ENCODE measurements at places on chromosomes 1 and 21.

- no peak for DNase-seq
These were observed 163.9 kb downstream of the GABPA start for GRCh38 chr21:25898671-25899070.

- DNase-seq: no peak
These were observed 32.2 kb upstream of the H6PD start for GRCh38 chr1:9202240-9202870.

GRCh38 chr1:229342656-229343569, at the start of gene CCSAP:
CCSAP (minus strand) TSS chr1:229343047; CDS start chr1:229342465, 582 bp downstream.
- no peak for DNase-seq

GRCh38 chr1:47914218-47914938, 82.8 kb downstream of the TRABD2B start:
- DNase-seq: no peak

DNA sequence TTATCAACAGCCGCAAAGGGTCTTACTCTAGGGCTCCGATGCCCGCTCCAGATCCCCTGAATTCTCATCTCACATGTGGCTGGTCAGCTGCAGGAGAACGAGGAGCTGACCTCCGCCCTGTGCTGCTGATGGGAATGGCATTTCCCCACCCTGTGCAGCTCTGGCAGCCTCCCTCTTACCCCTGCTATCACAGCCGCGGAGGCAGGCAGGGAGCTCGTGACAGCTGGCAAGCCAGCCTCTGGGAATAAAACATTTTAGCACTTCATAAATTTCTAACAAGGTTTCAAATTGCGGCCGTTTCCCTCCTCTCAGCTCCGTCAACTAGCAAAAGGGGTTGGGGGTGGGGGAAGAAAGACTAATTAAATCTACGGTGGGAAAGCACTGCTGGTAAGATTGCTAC, 81.1 kb downstream of the DSCAM start:
- no peak for DNase-seq

DNA sequence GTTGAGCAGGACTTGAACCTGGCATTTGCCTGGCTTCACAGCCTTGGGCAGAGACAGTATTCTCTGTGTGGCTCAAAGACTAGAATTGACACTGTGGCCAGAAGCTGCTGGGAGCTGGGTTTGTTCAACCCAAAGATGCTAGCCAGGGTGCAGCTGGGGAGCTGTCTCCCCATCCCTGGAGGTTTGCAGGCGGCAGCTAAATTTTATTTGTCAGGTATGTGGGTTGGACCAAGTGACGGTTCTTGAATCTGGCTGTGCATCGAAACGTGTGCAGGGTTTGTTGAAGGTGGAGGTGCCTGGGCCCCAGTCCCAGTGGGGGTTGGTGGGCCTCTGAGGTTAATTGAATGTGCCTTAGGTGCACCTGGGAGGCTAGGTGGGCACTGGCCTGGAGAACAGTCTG, 11.8 kb downstream of the WNT4 start:
- DNase-seq: no peak

- no peak for DNase-seq
These were observed 22.7 kb upstream of the RGS8 start for GRCh38 chr1:182707122-182707521.

DNA sequence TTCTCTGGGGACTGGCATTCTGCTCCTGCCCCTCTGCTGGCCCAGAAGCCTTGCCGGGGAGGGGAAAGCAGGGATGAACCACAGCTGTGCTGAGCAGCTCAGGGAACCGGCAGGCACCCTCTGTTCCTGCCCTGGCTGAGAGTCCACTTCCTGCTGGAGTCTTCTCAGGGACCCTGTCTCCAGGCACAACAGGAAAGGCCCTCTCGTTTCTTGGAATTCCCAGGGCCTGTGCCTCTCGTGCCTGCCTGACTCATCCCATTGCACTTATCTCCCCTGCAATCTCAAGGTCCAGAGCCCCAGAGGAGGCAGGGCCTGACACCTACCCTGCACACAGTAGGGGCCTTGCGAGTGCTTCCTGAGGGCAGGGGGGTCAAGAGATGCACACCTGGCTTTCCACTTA, 1.1 kb upstream of the EDN2 start:
- DNase-seq: no peak

DNA sequence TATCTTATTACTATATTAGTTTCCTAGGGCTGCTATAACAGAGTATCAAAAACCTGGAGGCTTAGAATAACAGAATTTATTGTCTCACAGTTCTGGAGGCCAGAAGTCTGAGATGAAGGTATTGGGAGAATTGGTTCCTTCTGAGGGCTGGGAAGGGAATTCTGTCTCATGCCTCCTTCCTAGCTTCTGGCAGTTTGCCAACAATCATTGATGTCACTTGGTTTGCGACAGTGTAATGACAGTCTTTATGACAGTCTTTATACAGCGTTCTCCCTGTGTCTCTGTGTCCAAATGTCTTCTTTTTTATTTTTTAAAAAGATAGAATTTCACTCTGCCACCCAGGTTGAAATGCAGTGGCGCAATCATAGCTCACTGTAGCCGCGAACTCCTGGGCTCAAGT, 15.8 kb upstream of the CENPF start:
- no peak for DNase-seq

- DNase-seq: no peak
These were observed 316.8 kb upstream of the CAMK1G start for GRCh38 chr1:209266590-209267205.

DNA sequence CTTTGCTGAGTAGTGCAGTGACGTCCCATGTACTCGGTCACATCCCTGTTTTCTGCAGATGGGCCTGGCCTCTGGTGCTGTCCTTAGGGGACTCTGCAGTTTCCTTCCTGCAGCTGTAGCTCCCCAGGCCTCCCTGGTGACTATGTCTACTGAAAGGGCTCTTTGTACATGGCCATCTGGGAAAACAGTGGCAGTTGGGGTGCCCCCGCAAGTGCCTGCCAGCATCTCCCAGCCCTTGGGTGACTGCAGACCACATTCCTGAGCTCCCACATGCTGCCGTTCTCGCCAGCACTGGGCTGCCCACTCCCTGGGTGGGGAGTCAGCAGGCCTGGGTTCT, 37.5 kb upstream of the KCNA10 start:
- no peak for DNase-seq

DNA sequence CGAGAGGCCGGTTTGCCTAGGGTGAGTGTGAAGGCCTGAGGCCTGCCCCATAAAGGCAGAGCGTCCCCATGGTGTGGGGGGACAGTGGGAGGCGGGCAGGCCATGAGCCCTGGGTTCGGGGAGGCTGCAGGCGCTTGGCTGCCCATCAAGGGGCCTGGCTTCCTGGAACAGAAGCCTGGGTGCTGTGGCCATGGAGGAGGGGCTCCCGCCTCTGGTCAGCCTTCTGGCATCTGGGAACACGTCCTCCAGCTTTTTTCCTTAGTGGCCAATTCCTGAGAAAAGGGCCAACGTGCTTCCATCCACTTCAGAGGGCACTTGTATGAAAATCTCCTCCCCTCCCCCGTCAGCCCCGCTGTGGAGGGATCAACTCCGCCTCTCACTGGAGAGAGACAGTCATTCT, 58.7 kb downstream of the PRDM16 start:
- no peak for DNase-seq

DNA sequence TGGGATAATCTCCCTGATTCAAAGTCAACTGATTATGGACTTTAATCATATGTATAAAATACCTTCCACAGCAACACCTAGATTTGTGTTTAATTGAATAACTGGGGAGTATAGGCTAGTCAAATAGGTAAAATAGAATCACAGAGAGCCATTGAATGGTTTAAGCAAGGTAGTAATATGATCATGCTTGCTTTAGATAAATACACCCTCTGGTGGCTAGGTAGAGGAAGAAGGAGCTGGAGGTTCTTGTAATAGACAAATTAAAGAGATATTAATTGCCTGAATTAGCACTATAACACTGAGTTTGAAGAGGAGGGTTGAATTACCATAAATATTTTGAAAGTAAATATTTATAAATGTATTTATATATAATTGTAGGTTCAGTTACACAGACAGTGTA, 40.3 kb downstream of the DIRAS3 start:
- no peak for DNase-seq

GRCh38 chr1:194155962-194156361, 969.5 kb upstream of the B3GALT2 start:
- DNase-seq: no peak

- no peak for DNase-seq
These were observed 303.2 kb upstream of the FAM78B start for GRCh38 chr1:166470014-166470413.

DNA sequence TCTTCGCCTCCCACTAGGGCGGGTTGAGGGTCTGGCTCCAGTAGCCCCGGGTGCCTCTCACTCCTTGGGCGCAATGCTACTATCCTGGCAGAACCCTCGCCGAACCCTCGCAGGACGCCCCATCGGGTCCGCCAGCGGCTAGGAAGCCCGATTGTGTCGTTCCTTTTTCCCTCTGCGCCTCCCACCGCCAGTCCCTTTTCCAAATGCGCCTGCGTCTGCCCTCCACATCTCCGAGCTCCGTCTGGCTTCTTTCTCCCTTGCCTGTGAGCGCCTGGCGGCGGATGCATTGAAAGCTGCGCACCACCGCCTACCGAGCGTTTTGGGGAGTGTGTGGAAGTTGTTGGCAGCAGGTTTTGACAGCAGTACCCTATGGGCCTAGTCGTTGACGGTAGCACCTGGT, 1.0 kb upstream of the DIRAS3 start:
- DNase-seq: no peak

GRCh38 chr1:57018119-57018518, 52.3 kb upstream of the C8B start:
- no peak for DNase-seq

- DNase-seq: no peak
These were observed 26.7 kb upstream of the PCP4 start for GRCh38 chr21:39840373-39841097.

GRCh38 chr1:8312235-8313218, 5.4 kb upstream of the SLC45A1 start:
- no peak for DNase-seq

GRCh38 chr21:31873275-31873695, 465 bp downstream of the HUNK start:
- peak; percentile 11 for DNase-seq

DNA sequence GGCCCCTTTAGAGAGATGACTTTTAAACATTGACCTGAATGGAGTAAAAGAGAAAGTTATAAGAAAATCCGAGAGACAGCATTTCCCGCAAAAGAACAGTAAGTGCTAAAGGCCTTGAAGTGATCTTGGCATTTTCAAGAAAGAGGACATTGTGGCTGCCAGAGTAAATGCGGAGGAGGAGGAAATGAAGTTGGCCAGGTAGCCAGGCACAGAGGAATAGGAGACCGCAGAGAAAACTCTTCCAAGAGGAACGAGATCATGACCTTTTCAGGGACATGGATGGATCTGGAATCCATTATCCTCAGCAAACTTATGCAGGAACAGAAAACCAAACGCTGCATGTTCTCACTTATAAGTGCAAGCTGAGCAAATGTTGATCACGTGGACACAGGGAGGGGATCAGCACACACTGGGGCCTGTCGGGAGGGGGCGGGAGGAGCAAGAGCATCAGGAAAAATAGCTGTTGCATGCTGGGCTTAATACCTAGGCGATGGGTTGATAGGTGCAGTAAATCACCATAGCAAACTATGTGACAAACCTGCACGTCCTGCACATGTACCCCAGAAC, 49.7 kb downstream of the EEIG2 start:
- no peak for DNase-seq

- DNase-seq: no peak
These were observed 48.4 kb upstream of the C1orf198 start for GRCh38 chr1:230916587-230917283.

- no peak for DNase-seq
These were observed 2.7 kb downstream of the PLXNA2 start for GRCh38 chr1:208241512-208241911.

DNA sequence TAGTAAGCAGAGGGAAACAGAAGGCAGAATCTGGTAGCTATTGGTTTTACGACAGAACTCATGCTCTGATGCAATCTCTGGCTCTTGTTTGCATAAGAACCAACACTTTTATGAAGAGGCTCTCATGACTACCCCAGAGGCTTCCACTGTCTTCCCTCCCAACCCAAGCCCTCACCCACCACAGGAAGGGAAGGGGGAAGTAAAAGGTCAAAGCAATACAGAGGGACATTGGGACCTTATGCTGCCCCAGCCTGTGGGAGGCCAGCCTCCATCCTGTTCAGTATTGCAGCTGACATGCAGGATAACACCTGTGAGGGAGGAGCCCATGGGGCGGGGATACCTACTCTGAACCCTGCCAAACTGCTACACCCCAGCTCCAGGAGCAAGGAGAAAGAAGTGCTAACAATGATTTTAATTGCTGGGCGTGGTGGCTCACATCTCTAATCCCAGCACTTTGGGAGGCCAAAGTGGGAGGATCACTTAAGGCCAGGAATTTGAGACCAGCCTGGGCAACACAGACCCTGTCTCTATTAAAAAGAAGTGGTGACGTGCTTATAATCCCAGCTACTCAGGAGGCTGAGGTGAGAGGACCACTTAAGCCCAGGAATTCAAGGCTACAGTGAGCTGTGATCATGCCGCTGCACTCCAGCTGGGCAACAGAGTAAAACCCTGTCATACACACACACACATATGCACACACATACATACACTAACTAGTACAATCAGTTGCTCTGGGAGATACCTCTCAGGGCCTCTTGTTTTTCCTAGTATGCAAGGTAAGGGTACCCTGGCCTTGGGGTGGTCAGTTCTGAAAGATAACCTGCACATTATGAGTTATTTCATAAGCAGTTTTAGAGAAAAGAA, 9.5 kb downstream of the MR1 start:
- no peak for DNase-seq

GRCh38 chr1:209168204-209168603, 415.3 kb upstream of the CAMK1G start:
- DNase-seq: no peak

- DNase-seq: no peak
These were observed 35.3 kb downstream of the BEND5 start for GRCh38 chr1:48741380-48741779.

DNA sequence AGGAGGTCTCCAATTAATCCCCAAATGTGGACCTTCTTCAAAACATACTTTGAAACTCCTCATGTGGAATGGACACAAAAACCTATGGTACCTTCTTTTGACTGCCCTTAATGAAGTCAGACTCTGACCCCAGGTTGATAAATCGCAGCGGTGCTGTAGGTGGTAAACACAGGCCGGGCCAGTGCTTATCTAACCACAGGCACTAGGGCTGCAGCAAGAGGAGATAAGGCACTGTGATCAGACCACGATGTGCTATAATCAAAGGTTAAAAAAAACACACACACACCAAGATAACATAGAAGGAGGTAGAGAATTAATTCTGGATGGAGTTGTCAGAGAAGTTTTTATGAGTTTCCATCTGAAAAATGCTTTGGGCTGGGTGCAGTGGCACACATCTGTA, 52.3 kb upstream of the SIPA1L2 start:
- no peak for DNase-seq

- no peak for DNase-seq
These were observed 1891.2 kb downstream of the NCAM2 start for GRCh38 chr21:22889445-22889844.

GRCh38 chr1:17550729-17551584, 11.5 kb downstream of the ARHGEF10L start:
- no peak for DNase-seq
